ENCODE measurements at places on chromosomes 4 and X.

DNA sequence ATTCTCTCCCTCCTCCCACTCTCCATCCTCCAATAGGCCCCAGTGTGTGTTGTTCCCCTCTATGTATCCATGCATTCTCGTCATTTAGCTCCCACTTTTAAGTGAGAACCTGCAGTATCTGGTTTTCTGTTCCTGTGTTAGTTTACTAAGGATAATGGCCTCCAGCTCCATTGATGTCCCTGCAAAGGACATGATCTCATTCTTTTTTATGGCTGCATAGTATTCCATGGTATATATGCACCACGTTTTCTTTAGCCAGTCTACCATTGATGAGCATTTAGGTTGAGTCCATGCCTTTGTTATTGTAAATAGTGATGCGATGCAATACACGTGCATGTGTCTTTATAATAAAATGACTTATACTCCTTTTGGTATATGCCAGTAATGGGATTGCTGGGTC, 100.3 kb upstream of the USP9X start:
- no peak for DNase-seq

DNA sequence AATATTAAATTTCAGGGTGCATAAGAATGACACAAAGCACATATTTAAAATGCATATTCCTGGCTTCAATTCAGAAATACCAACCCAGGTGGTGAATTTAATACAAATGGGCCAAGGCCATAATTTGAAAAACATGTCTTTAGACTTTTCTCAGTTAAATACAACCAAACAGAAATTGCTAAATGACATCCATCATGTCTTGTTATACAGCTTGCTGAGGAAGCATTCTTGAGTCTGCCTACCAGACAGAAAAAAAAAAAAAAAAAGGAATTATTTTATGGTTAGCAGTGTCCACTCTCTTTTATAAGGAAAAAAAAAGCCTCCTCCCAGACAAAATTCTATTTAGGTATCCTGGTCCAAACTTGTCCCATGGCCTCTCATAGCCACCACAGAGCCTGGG, 119.1 kb downstream of the PAPSS1 start:
- DNase-seq: no peak

DNA sequence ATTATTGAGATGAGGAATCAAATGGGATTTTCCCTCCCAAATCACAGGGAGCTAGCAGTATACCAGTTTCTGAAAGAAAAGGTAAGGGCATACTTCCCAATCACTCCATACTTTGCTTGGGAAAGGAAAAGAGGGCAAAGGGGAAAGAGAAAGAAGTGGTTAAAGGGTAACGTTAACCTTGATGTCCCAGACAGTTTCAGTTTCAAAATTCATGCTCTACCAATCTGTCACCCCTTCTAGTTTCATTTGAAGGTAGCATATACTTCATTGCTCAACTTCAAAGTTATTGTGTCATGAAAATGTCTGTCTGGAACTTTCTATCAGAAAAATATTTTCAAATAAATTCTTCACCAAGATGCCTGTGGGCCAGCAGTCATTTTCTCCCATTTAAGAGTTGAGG, 16.0 kb downstream of the TNMD start:
- no peak for DNase-seq

GRCh38 chr4:47550899-47551548, 65.9 kb downstream of the ATP10D start:
- DNase-seq: no peak

- no peak for DNase-seq
Observed at GRCh38 chr4:106522839-106523238, 154.3 kb upstream of the GIMD1 start.

DNA sequence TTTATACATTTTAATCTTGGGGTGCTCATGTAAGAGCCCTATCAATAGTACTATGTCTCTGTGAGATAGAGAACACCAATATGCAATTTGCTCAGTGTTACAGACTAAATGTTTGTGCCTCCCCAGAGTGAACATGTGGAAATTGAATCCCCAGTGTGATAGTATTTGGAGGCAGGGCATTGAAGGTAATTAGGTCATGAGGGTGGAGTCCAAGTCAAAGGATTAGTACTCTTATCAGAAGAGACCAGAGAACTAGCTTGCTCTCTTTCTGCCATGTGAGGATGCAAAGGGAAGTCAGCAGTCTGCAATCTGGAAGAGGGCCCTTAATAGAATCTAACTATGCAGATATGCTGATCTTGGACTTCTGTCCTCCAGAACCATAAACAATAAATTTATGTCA, 1317.0 kb downstream of the STIM2 start:
- no peak for DNase-seq

- DNase-seq: no peak
Observed at GRCh38 chrX:31333165-31333831, 261.5 kb upstream of the FTHL17 start.

- DNase-seq: no peak
Observed at GRCh38 chr4:151852202-151852601, 91.4 kb upstream of the GATB start.

DNA sequence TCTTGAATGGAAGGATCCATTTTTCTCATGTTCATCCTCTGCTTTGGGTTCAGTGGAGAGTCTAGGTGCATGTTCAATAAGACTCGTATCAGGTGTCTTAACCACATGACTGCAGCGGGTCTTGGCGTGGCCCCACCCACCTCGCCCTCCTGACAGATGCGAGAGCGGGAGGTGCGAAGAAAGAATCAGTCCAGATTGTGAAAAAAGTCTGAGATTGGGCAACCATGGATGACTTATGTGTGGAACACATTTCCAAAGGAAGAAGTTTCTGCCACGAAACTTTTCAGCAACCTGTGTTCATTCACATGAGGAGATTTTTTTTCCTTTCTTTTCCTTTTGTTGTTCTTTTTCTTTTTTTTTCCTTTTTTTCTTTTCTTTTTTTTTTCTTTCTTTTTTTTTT, 66.8 kb downstream of the NSD2 start:
- no peak for DNase-seq

- no peak for DNase-seq
Observed at GRCh38 chr4:27844376-27844775, 983.7 kb downstream of the STIM2 start.

GRCh38 chr4:139018971-139019758, 3.6 kb downstream of the NOCT start:
- no peak for DNase-seq

- no peak for DNase-seq
Observed at GRCh38 chr4:36321176-36321575, 39.8 kb downstream of the DTHD1 start.

DNA sequence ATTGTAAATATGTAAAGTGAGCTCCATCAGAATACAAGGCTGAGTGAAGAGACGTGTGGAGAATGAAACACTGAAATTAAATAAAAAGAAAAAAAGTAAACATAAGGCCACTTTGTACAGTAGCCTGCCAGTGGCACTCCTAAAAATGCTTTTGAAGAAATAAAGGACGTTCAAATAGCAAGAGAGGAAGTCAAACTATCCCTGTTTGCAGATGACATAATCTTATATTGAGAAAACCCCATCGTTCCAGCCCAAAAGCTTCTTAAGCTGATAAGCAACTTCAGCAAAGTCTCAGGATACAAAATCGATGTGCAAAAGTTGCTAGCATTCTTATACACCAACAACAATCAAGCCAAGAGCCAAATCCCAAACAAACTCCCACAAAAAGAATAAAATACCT, 24.2 kb downstream of the RASSF6 start:
- DNase-seq: no peak

DNA sequence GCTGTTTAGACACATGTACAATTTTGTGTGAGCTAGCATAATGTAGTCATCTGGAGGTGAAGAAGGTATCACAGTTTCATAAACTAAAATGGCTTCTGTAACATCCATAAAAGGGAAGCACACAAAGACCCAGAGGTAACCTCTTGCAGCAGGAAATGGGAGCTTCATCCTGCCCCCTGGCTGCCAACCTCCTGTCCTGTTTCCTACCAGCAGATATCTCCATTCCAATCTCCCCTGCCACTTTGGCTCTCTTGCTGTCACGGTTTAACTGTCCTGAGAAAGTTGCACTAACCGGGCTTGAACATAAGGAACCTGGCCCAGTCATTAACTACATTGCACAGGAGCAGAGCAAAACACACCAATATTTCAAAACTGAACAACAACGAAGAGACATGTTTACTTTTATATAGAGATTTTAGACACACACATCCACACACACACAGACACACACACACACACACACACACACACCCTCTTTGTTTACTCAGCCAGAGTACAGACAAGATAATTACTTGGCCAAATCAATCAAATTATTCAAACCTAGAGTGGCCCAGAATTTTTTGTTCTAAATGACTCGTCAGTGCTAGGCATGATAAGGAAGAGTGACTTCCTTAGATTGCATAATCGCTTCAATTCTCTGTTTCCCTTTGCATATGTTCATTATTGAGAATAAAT, 24.2 kb downstream of the MID2 start:
- DNase-seq: no peak

GRCh38 chrX:9897761-9898161, 69.4 kb upstream of the CLDN34 start:
- no peak for DNase-seq

GRCh38 chrX:56729152-56729850, at the start of gene NBDY:
TSS of gene NBDY (plus strand) at chrX:56729243. CDS start at chrX:56729354, 111 bp downstream.
- DNase-seq: no peak

- DNase-seq: no peak
Observed at GRCh38 chr4:161577579-161578301, 586.1 kb downstream of the FSTL5 start.

DNA sequence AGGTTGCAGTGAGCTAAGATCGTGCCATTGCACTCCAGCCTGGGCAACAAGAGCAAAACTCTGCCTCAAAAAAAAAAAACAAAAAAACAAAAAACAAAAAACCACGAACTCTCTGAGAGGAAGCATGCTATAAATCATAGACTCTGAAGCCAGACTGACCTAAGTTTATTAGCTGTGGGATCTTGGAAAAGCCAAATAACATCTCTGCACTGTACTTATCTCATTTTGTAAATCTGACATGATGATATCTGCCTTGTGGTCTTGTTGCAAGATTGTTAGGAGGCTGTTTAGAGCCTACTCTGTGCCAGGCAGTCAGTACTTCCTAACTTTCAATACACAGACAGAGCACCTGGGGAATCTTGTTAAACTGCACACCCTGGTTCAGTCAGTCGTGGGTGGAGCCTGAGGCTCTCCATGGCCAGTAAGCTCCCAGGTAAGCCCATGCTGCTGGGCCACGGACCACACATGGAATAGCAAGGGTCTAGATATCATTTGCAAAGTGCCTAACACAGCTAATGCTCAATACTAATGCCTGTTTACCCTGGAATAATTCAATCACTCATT, 107.6 kb upstream of the SMIM10 start:
- DNase-seq: no peak

GRCh38 chr4:117154251-117154650, 68.9 kb upstream of the TRAM1L1 start:
- DNase-seq: no peak

DNA sequence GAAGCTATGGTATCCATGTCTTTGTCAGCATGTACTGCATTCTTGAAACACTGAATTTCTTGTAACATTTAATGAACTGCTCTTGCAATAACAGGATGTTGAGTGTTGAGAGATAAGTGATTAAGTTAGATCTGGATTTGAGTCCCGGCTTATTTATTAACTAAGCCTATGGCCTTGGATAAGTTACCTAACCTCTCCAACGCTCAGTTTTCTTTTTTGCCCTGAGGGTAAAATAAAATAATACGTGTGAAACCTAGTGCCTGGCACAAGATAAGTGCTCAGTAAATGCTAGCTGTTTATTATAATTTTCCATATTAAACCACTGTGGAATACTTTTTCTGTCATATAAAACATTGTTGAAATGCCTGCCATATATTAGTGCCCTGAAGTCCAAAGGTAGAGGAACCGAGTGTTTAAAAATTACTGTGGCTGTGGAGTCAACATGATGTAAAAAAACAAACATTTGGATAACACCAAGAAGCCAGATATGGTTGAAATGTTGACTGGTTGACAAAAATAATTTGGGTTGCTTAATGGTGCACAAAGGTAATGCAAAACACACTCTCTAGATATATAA, 58.6 kb upstream of the ALB start:
- no peak for DNase-seq

GRCh38 chrX:27680726-27681125, 90.6 kb downstream of the DCAF8L2 start:
- DNase-seq: no peak

GRCh38 chrX:150363561-150364346, 637 bp downstream of the MAMLD1 start:
- no peak for DNase-seq

DNA sequence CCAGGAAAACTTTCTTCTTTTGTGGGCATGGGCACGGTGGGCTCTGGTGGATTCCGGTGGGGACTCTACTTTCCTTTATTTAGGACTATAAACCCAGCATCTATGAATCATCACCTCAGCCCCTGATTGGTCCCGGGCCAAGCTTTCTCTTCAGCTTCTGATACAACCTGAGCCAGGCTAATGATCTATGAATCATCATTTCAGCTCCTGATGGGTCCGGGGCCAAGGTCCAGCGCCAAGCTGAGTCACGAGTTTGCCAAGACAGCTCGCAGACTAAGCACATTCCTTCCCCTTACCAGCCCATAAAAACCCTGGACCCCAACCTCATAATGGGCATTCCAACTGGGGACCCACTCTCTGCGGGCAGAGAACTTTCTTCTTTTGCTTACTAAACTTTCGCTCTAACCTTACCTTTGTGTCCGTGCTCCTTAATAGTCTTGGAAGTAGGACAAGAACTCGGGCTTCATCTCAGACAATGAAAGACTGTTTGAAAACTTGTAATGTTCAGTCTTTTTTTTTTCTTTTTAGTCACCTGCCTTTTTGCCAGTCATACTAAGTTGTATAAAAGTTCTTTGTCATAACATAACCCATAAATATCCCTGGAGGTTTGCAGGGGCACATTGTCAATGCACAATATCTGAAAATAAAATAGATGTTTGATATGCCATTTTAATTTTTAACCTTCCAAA, 904.9 kb upstream of the EPHA5 start:
- no peak for DNase-seq

- no peak for DNase-seq
Observed at GRCh38 chrX:24221872-24222271, 72.3 kb downstream of the ZFX start.

DNA sequence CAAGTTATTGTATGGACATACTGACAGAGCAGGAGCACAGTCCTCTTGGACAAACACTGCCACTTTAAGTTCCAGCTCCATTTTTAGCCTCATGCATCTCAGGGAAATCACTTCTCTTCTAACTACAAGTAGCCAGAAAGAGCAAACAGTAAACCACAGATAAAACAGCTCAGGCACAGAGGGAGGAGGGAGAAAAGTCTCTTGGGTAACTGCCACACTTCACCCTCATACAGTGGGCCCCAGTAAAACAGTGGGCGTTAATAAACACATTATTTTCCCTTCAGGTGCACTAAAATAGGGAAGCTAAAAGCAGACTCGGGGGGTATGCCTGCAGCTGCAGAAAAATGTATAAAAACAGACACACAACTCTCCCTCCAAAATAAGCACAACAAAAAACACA, 21.6 kb downstream of the CD38 start:
- no peak for DNase-seq

GRCh38 chr4:150123796-150124677, 45.8 kb downstream of the DCLK2 start:
- DNase-seq: no peak

DNA sequence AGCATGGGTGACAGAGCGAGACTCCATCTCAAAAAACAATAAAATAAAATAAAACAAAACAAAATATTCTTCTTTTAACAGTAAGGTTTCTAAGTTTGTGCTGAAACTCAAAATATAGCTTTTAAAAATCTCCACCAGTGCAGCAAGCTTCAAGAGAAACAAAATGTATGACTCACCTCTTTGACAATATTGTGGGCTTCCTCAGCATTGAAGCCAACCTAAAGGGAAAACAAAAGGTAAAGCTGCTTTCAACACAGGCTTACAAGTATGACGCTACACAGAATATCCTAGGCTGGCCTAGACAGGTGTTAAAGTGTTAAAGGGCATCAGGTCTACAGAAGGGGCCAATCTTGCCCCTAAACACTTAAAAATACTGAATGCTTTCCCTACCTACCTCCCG, 1.2 kb downstream of the DYNLT3 start:
- DNase-seq: no peak

All from stimulated activated CD4-positive, alpha-beta T cell treated with anti-CD3 and anti-CD28 coated beads, Interleukin-12 subunit alpha, Interleukin-12 subunit beta, amount 100 ng/mL, for 48 hours (primary cell).